ENCODE measurements at places on chromosomes 2 and 18. TPM values are rescaled to one million over a fixed set of nuclear protein-coding genes. Genes with fewer than 3 reads are reported as not detected.

The FAP gene
- polyA plus RNA-seq: 13.8 TPM

The KRTCAP3 gene
- 6.1 TPM for polyA plus RNA-seq

The PIEZO2 gene
- 16.8 TPM for polyA plus RNA-seq

The PROM2 gene
- 32.6 TPM for polyA plus RNA-seq

The PRKAG3 gene
- not detected for polyA plus RNA-seq

The GKN2 gene
- not detected for polyA plus RNA-seq

The NEUROD1 gene
- not detected for polyA plus RNA-seq

The CYRIA gene
- 3.8 TPM for polyA plus RNA-seq

The MPP4 gene
- 0.17 TPM for polyA plus RNA-seq

DNA sequence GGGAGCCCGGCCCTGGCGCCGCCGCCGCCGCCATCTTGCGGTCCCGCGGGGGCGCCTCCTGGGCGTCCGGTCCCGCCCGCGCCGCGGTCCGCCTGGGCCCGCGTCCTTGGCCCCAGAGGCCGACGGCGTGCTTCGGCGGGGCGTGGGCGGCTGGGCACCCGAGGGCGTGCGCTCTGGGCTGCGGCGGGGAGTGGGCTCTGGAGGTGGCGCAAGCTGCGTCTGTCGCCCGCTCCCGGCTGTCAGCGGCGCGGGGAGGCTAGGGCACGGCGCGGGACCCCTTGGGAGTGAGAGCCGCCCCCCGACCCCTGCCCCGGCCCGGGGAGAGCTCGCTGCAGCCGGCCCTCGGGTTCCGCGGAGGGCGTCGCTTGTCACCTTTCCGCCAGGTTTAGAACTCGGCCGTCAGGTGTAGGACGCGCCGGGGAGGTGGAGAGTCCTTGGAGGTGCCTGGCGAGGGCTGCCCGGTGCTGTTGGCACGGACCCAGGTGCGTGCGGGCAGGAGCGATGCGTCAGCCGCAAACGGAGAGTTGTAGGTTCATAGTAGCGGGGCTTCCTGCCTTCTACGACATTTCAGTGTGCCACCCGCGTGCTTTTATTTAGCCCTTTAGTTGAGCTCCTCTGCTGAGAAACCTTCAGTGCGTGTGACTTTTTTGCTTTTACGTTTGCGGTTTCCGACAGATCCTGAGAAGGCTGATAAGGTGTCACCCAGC lies 921 bp downstream of the VAPA start:
- DNase-seq: peak; percentile 22

DNA sequence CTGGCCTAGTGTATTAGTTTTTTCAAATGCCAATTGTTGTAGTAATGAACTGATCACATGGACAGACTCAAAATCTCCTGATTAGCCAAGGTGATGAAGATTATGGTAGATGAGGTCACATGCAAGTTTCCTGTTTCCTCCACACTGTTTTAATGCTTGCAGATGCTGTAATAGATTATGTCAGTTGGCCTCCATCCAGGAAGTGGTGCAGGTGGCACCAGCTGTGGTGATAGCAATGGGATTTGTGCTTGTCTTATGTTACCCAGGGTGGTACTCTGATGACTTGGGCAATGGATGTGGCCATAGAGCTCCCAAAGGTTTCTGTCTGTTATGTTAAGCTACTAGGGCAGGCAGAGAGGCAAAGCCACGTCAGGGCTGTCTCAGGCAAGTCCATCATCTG lies 332.9 kb upstream of the DDX18 start:
- DNase-seq: no peak

DNA sequence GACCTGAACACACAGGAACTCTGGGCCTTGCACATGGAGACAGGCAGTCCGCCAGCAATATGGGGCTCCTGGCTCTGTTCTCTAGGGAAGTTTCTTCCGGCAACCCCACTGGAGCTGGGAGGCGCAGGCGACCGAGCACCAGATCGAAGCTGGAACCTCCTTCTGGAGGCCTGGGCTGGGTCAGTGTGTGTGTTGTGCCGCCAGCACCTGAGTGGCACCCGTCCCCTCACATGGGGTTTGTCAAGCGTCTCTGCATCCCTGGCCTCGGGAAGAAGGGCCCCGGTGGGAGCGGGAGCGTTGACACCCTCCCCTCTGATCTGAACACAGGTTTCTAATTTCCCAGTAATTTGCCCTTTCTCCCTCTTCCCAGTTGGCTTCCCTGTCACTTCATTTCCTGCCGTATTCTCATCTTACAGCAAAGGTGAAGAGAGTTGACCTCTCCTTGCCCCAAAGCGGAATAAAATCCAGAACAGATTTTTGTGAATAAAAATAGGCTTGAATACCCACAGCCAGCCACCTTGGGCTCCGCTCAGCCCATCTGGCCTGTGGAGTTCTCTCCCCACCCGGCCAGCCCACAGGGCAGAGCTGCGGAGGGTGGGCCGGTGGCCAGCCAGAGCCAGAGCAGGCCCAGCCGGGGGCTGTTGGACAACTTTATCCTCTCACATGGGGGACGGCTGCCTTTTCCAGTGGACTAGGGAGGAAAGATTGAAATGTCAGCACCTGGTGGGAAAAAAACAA lies 85.9 kb downstream of the APOB start:
- DNase-seq: no peak

DNA sequence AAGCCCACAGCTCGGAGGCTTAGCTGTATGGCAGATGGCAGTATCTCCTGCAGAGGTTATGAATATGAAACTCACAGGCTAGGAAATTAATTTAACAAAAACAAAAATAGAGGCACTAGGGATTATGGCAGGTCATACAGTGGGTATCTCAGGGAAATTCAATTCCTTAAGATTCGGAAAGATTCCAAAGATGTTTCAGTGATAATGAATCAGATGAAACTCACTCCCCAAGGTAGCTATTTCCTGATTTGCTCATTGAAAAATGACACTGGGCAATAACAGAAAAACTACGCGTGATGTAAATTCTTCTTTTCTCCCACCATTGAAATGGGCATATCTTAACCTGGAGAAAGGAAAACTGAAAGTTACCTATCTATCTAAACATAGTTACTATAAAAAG lies 414.1 kb downstream of the STK39 start:
- DNase-seq: no peak

- DNase-seq: no peak
These were observed 872 bp downstream of the RDH14 start for GRCh38 chr2:18559531-18560030.

DNA sequence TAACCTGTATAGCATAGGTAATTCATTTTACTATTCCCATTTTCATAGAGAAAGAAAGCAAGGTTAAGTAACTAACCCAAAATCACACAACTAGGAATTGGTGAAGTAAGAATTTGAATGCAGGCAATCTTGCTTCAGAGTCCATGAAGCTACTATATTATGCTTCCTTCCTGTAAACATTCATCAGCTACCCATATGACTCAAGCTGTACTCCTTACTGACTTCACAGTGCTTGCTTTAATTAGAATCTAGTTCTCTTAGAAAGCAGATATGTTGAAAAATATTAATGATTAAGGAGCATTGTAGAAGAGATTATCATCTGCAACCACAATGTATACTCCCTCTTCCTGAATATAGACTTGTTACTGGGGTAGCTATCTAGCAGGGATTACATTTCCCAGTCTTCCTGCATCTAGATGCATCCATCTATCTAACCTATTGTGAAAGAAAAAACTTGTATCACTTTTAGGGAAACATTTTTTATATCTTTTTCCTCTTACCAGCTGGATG lies 961.6 kb upstream of the CHAC2 start:
- no peak for DNase-seq

GRCh38 chr2:178088774-178089270 lies 16.2 kb upstream of the PDE11A start:
- no peak for DNase-seq

DNA sequence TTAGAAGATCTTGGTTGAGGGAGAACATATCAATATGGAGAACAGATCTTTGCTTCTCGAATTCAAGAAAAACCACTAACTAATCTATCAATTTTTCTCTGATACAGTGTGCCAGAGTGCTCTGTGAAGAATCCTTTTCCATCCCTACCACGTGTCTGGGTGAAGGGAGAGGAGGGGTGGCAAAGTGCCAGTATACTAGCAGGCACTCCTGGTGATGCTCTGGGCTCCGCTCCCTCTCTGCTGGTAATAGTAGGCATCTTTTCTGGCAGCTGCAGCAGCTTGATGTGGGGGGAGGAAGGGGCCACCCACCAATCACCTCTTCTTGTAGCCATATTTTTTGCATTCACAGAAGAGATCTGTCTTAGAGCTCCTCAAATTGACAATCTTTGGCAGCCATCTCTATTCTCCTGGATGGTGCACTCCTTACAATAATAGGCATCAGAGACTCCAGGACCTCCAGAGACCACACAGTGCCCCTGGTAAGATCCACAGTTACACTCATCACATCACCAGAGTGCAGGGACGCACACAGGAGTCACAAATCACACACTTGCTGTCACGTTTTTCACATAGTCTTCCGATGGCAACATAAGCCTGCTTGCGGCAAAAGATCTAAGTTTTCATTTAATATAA lies 15.7 kb downstream of the STK39 start:
- no peak for DNase-seq

GRCh38 chr2:85672456-85672855 lies 4.5 kb upstream of the SFTPB start:
- no peak for DNase-seq

DNA sequence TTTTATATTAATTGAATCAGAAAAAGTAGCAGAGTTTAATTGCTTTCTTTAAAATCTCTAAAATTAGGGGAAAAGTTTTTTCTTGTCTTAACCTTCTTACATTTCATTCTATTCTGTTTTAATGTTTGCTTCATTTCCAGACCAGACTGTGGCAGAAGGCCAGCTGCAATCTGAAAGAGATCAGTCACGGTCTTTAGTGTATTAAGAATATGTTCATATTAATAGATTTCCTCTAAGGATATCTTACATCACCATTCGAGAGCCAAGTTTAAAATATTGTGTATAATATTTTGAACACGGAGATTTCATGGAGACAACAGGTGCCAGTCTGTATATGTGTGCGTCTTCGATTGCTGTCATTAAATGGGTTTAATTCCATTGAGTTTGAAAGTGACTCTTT lies 230.9 kb upstream of the ZSWIM2 start:
- no peak for DNase-seq

- no peak for DNase-seq
These were observed 76.4 kb downstream of the TANC1 start for GRCh38 chr2:159044804-159045286.

DNA sequence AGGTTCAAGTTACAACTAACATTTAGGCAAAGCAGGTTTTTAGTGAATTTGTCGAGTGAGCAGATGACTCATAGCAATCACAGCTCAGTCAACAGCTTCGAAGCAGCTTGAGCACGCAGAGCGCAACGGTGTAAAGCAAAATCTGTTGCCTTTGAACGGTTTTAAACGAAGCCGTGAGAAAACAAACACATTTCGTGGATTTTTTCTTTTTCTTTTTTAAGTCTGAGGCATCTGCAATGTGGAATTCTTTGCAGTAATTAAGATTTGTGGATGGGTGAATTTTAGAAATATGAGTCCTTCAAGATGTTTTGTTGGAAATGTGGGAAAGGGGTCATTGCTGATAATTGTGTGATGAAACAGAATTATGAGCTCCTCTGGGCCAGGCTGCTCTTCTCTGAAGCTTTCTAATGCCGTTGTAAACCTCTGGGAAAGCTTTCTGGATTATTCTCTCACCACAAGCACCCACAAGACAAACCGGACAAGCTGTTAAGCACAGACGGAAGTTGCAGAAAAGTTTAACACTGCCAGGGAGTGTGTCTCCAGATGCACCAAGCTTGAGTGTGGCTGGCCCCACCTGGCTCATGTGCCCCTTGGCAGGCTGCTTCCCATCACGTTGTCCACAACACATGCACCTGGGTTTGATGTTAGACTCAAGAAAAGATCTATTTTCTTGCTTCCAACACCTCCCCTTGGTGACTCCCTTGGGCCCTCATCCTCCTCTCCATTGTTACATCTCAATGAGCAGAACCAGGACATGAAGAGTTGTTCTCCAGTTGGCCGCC lies 224.7 kb downstream of the ACKR3 start:
- DNase-seq: no peak

- peak; percentile 22 for DNase-seq
These were observed 21.6 kb downstream of the TRPM8 start for GRCh38 chr2:233938676-233939370.

DNA sequence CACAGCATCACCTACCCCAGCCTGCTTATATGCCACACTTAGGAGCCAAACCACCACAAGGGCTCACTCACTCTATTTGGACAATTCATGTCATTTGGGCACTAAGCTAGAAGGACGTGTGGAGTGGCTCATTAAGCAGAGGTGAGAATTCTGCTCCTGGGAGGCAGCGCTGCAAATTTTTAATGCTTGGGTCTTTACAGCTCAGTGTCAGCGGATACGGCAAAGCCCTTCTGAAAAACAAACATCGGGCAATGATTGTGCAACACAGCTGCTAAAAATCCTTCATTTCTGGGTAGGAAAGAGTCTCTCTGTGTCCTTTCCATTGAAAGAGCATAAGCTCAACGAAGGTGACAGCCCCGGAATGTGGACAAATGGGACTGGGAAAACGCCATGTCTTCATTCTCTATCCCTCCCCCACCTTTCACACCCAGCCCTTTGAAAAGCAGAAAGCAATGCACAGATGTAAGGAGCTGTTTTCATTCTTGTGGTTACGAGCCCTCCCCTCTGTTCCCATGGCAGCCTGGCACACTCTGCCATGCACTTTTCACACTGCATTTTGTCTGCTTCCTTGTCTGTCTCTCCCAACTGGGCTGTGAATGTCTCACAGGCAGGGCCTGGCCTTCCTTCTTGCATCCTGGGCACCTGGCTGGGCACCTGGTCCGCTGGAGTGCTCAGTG lies 16.0 kb downstream of the TMEM177 start:
- no peak for DNase-seq

DNA sequence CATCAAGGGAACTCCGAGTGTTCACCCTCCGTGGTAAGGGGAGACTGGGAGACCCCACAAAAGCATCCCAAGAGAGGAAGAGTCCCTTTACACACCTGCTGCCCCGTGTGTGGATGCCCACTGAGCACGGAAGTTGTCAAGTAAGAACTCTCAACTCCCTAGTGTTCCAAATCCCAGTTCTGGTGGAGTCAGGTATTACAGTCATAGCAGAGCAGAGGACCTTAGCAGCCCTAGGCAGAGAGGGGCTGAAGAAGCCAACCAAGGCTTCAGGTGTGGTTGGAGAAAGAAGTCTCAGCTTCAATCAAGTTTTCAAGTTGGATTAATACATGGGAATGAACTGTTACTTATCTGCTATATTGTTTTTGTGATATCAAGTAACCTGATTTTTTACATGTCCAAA lies 512.5 kb downstream of the RNF144A start:
- DNase-seq: no peak

DNA sequence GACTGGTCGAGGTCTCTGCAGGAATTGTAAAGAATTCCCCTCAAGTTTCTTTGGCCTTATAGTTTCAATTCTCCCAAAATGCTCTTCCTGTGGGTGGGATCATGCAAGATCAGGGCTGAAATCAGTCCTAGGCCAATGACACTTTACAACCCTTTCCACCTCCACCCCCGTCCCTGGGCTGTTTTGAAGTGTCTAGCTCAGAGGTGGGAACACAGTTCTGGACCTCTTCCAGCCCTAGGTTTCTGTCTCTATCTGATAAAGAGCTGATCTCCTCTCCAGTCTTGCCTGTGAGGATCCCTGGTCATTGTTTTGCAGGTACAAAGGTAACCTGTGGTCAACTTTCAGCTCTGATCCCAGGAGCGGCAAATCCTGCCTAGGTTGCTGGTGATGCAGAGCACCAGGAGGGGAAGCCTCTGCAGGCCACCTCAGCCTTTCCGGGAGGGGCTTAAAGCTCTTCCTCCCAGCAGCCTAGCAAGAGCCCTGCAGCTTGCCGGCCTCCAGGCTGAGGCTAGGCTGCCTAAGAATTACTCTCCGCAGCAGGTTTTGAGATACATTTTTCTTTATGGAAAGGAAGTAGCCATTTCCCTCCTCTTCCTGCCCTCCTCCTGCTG lies 69.8 kb upstream of the WIPF1 start:
- DNase-seq: no peak

All from right renal pelvis (tissue), 4 donors.